ENCODE measurements at places on chromosomes 2 and 18.

GRCh38 chr2:107621186-107622165 lies 205.2 kb upstream of the RGPD4 start:
- DNase-seq: no peak

DNA sequence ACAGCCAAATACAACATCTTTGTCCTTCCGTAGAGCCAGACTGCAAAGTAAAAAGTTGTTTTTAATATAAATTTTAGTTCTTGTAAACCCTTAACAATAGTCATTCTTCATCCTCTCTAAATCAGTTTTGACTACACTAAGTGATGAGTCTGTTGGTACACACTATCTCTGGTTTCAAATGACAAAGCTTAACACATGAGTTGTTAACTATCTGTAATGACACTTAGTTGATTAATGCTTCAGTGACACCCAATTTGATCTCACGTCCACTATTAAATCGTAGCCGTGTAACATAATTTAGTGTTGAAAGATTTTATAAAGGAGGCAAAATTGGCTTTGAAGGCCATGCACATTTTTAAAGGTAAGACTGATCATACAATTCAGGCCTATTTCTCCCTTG lies 181.6 kb downstream of the ZNF521 start:
- no peak for DNase-seq

GRCh38 chr2:79219383-79219988 lies 59.9 kb upstream of the REG3A start:
- peak; percentile 31 for DNase-seq

- no peak for DNase-seq
Observed at GRCh38 chr2:133362061-133362476, 206.2 kb downstream of the NCKAP5 start.

DNA sequence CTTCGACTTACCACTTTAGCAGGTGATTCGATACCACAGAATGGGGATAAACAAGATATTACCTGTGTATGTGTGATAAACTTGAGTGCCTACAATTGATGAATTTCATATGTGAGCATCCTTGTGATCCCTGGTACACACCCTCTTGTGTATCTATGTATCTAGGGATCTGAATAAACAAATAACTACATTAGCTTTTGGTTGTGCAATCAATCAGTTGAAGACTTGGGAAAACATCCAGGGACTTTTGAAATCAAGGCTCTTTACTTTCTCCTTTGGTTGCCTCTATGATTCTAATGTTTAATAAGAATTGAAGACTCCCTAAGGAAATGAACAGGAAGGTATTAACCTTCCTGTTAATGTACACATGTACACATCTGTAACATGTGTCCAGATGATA lies 97.3 kb upstream of the DCC start:
- DNase-seq: no peak

DNA sequence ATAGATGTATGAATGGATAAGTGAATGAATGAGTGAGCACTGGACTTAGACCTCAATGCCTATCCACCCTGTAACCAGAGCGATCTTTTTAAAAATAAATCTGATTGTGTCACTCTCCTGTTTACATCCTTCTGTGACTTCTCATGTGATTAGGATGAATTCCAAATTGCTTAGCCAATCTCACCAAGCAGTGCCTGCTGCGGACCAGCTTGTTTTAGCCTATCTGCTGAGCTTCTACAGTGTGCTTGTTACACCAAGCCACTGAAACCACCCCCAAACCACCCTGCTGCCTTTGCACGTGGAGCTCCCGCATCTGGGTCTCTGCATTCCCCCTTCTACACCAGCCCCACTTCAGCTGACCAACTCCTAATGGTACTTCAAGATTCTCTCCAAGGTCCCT lies 265.4 kb downstream of the EN1 start:
- no peak for DNase-seq

- DNase-seq: no peak
Observed at GRCh38 chr2:172893111-172893510, 157.5 kb downstream of the RAPGEF4 start.

- DNase-seq: no peak
Observed at GRCh38 chr18:70507970-70508369, 219.1 kb downstream of the SOCS6 start.

GRCh38 chr2:128630974-128631697 lies 312.5 kb upstream of the HS6ST1 start:
- peak; percentile 10 for DNase-seq

DNA sequence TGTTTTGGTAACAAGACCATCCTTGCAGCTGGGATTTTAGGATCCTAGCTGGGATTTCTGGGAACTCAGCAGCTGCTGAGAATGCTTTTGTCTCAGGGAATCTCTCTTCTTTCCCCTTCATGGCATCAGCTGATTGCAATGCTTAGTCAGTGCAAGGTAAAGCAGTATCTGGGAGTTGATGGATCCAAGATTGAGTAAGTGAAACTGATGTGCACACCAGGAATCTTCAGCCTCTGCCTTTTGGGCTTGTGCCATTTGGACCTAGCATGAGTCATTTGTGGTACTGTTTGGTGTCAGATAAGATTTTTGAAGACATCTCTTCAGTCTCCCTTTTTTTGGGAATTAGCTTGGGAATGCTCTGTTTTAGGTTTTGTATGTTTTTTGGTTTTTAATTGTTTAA lies 363.3 kb upstream of the TFPI start:
- DNase-seq: no peak

DNA sequence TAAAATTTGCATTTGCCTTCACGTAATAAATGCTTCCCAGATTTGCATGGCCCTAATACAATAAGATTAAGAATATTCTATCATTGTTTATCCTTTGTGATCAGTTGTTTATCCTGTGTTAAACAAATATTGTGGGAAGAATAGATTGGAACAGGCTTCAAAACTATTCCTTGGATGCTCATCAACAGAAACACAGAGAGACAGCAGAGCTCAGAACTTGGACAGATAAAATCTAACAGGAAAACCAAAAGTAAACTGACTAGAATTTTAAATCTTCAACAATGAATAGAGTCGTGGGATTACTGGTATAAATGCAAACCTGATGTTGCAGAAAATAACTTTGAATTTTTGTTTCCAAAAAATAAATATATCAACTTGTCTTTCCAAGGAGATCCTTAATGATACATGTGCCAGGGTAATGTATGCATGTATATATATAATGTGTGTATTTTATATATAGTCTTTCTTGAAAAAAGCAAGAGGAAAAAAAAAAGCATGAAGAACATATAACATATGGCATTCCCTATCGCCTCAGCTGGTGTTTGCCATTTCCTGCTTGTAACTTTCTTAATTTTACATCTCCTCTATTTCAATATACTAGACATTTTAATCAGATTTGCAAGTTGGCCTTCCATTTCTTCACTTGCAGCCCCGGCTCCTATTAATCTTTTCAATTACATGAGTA lies 59.9 kb upstream of the TANK start:
- DNase-seq: no peak

- DNase-seq: no peak
Observed at GRCh38 chr18:13161276-13161899, 57.2 kb upstream of the LDLRAD4 start.

DNA sequence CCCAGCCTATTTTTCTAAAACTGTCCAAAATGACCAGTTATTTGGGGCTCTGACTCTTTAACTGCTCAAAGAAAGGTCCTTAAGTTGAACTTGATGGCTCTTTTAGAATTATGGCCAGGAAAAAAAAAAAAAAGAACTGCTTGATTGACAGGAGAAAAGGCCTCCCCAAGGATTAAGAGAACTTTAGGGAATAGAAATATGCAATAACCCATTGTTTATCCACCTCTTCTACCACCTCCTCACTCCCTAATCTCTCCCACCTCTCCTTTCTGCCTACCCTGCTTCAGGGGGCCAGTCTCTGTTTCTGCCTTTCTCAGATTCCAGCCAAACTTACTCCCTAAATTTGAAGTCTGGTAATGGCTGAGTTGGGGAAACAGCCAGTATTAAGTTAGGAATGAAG lies 5.7 kb upstream of the STRN start:
- DNase-seq: no peak

- DNase-seq: no peak
Observed at GRCh38 chr2:8642366-8643068, 39.3 kb upstream of the ID2 start.

DNA sequence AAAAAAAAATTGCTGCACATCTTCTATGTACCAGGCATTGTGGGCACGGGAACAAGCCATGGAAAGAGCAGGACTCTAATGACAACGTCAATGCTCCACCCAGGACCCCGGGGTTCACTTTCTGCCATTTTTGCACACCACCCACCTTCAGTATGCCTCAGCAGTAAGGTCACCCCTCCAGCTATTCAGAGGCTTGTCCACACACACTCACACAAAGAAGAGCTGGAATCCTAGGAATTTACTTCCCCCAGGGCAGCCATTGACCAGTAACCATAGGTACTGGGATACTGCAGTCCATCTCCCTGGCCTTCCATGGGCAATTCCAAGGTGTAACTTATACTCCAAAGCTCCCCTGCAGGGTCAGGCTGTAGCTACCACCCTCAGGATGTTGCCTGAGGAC lies 170.8 kb downstream of the SUCLG1 start:
- DNase-seq: no peak

DNA sequence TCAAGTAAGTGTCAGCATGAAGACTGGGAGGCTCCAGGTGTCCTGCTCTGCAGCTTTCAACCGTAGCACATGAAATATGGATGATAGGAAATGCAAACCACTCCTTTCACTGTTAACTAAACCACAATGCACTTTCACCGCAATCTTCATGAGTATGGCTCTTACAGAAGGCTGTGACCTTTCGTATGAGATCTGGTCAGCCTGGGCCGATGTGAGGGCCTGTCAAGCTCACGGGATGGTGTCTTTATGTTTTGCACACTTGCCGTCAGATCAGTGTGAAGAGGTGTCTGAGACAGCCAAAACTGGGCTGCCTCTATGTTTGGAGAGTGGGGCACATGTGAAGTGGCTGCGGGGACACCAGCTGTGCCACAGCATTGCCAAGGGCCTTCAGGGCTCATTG lies 62.8 kb upstream of the AFF3 start:
- no peak for DNase-seq

- no peak for DNase-seq
Observed at GRCh38 chr2:148658807-148659722, 14.5 kb downstream of the EPC2 start.

DNA sequence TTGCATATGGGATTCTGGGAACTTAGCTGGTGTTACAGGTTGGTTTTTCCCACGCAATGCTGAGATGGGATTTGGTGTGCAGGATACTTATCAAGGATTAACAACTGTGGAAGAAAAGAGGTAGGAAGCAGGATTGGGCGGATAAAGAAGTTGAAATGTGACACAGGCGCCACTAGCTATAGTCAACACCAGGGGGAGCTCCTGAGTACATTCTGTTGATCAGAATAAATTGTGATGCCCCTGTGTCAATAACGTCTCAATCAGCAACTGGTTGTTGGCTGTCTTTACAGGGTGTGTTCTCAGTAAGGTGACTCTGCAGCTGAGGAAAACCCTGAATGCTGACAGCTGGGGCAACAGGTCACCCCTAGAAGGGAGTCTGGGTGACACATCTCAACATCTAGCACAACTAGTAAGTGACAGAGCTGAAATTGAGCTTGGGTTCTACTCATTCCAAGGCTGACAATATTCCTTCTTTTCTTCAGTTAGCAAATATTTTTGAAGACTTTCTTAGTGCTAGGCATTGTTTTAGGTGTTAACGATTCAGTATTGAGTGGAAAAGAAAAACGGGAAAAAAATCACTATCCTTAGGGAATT lies 143.0 kb downstream of the ARL6IP6 start:
- DNase-seq: peak; percentile 48

DNA sequence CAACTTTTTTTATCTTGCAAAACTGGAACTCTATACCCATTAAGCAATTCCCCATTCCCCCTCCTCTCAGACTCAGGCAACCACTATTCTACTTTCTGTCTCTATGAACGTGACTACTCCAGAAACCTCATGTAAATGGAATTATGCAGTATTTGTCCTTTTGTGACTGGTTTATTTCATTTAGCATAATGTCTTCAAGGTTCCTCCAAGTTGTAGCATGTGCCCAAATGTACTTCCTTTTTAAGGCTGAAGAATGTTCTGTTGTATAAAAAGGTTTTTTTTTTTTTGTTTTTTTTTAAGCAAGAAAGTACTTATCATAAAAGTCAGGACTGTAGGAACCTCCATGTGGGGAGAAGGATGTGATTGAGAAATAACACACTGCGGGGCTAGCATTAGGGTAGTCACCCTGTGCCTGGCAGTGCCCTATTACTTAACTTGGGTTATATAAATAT lies 262.9 kb upstream of the FBXO11 start:
- no peak for DNase-seq

DNA sequence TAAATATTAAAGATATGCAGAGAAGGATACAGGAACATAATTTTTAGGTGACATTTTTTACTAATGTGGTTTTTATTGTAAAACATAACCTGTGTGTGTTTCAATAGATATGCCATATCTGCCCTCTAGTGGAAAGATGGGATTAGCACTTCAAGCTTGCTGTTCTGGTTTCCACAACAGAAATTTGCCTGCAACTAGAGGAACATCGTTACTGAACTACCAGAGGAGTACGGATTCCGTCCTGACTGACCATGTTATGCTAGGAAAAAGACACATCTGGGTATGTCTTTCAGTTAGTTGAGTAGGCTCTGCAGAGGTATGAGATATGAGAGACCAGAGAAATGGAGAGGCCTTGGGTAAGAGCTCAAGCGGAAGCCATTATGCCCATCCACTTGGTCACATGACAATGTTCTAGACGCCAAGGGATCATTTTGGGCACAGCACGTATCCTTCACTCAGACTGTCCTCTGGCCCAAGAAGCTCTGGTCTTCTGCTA lies 104.9 kb downstream of the MBD2 start:
- DNase-seq: peak; percentile 26

DNA sequence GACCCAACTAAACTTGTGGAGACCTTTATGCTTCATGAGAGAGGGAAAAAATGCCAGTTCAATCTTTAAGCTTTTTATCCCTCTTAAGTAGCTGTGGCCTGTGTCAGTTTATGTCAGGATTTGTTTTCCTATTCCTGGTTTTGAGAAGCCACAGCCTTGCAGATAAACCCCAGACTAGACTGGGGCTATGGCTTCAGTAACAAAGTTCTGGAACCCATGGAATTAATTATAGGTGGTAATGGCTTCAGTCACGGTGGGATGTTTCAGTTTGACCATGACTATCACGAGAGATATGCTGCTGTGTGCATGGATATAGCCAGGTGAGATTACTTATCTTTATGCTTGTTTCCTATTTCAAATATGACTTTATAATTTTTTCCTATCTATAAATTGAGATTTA lies 134.8 kb downstream of the RAPGEF4 start:
- no peak for DNase-seq

DNA sequence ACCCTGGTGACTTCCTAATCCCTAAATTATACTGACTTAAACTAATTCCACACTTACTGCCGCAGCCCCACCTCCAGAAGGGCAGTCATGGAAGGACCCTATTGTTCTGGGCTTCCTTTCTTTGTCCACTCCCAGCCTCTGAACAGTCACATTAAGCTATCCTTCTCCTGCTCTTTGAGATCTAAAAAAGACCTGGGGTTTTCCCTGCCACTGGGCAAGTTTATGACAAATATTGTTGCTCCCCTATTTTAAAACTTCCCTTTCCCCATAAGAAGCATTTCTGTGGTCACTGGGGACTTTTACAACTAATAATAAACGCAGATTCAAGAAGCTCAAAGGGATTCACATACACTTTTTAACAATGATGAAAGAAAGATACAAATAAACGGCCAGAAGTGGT lies 47.2 kb upstream of the XPO1 start:
- no peak for DNase-seq
